Left forelimb (tissue), 1 donor: ENCODE measurements at places on chromosomes 5 and 9.

DNA sequence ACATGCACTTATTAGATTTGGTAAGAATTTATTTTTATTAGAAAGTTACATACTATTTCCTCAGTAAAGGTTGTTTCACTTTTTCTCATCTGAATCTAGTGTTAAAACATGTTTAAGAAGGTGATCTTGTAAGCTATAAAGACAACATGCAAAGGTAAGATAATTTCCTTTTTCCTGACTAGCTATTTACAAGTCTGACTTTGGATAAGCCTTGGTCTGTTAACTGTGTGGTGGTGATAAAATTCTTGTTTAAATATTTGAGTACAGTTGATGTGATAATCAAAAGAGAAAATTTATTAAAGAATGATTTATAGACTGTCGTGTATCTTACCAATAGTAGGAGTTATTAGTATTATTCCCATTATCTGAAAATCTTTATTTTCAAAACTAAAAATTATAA, 36.9 kb upstream of the GPR21 start:
- no peak for DNase-seq

- DNase-seq: no peak
These were observed 22.4 kb downstream of the IL7R start for GRCh38 chr5:35879096-35879495.

DNA sequence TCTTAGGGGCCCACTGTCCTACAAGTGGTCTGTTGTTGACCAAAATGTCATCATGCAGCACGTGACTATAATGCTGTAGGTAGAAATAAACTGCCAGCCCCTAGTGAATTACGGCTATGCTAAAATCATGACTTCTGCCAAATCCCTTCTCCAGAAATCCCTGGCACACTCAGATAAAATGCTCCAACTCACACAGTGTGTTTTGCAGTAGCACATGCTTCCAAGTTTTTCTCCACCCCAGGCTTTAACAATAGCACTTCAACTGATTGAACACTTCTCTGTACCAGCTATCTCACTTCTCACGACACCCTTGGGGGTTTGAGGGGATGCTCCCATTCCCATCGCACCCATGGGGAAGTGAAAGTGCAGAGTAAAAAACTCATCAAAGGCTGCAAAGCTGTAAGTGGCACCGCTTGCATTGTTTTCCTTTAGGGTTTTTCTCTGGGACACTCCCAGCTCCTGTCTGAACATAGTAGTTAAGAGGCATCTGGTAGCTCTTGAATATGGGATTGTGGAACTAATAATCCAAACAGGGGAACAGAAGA, 151.0 kb upstream of the SLC24A2 start:
- no peak for DNase-seq

- no peak for DNase-seq
These were observed 583.5 kb downstream of the ZNF608 start for GRCh38 chr5:124162767-124163532.

DNA sequence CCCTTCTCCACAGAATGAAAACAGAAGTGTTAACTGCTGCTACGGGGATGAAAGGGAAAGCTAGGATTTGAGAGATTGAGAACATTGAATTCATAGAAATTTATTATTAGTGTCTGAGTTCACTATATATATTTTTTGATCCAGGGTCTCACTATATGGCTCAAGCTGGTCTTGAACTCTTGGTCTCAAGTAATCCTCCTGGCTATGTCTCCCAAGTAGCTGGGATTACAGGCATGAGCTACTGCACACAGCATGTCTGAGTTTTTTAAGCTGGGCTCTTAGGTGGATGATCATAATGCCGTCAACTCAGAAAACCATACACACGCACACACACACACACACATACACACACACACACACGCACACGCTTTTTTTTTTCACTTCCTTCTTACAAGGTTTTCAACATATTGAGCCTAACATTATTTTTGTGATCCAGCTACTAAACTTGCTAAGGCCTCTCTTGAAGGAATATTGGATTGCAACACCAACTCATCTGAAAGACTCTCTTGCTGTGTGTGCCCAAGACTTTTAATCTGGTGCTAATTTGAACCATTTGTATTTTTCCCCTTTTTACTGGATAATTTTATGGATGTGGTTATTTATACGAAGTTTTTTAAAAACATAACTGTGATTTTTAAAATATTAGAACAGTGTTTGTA, 1045.4 kb downstream of the DTWD2 start:
- DNase-seq: no peak

- no peak for DNase-seq
These were observed 86.3 kb upstream of the IRX1 start for GRCh38 chr5:3509290-3509689.

DNA sequence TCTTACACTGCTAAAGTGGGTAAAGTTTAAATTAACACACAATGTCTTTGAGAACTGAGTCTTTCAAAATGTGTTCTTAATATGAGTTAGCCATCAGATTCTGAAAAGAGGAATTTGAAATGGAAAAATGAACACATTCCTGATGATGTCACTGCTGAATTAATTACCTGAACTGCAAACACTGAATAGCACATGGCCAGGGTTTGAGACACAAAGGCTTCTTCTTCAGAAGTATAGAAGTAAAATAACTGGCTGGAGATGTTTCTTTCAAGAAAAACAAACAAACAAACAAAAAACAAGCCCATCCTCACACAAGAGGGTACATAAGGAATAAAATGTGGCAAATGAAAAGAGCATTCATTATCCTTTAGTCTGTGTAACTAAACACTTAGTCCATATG, 7.1 kb downstream of the GLIS3 start:
- no peak for DNase-seq

DNA sequence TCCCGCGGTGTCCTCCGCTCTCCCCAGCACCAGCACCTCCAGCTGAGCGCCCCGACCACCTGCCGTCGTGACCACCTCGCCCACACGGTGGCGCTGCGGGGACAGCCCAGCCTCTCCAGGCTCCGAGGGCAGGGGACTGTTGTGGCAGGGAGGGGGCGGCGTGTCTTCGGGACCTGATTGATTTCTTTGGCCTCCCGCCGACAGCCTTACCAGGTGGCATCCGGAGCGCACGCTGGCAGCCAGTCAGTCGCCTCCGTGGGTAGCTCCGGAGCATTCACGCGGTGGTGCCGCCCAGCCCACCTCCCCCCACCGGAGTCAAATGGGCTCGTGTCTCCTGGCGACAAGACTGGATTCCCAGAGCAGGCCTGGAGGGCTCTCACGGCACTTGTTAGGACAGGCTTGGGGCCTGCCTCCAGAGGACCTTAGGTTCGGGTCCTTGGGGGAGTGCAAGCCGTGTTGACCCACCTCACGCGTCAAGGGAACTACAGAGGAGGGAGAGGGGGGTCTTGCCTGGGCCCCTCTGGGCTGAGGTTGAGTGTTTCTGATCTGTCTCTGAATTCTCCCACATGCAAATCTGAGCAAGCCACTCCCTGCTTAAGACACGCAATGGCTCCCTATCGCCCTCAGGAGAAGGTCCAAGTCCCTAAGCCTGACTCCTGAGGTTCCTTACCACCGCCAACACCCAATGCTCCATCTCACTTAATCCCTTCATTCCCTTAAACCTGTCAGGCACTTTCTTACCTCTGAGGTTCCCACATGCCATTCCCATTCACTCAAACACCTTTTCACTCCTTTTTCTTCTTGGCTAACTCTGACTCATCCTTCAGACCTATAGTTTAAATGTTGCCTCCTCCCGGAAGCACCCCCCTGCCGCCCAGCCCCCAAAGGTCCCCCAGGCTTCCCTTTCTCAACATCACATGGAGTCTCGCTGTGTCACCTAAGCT, 51.2 kb upstream of the GGTA1 start:
- DNase-seq: peak; percentile 88

DNA sequence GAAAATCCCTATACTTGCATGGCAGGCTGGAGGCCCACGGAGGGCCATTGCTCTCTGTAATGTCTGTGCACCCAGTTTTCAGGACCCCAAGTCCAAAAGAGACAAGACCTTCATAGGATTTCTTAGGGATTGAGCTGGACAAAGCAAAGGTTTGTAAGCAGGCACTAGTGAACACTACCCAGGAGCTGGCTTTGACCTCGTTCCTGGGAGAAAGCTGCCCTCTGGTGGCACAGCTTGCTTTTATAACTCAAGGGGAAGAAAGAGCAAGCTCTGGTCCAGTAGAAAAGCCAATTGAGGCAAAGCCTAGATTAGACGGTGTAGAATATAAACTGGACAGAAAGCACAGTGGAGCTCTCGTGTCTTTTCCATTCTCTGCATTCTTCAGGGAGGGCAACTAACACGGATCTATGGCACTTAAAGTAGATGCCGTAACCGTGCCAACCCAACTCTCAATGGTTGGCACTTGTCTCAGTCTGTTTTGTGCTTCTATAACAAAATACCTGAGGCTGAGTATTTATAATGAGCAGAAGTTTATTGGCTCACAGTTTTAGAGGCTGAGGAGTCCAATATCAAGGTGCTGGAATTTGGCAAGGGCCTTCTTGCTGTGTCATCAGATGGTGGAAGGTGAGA, 7.9 kb downstream of the GABRP start:
- DNase-seq: no peak

GRCh38 chr9:111158363-111158762, 120.1 kb upstream of the LPAR1 start:
- DNase-seq: no peak

GRCh38 chr5:142106061-142106460, 2.5 kb upstream of the NDFIP1 start:
- DNase-seq: no peak

DNA sequence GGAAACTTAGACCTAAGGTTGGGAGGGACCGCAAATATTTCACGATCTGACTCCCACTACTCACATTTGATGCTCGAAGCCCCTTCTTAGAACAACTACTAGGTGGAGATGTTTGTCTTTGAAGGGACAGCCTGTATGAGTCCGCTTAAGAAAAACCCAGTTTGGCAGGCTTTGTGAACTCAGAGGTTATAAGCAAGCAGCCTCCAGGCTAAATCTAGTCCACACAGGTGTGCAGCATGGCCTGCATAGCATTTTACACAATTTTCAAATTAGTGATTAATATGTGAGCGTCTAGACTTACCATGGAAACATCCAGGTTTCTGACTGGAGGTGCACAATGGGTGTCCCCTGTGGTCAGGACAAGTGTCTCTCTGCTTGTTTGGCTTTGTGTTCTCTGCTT, 127.1 kb downstream of the KIF4B start:
- DNase-seq: no peak

DNA sequence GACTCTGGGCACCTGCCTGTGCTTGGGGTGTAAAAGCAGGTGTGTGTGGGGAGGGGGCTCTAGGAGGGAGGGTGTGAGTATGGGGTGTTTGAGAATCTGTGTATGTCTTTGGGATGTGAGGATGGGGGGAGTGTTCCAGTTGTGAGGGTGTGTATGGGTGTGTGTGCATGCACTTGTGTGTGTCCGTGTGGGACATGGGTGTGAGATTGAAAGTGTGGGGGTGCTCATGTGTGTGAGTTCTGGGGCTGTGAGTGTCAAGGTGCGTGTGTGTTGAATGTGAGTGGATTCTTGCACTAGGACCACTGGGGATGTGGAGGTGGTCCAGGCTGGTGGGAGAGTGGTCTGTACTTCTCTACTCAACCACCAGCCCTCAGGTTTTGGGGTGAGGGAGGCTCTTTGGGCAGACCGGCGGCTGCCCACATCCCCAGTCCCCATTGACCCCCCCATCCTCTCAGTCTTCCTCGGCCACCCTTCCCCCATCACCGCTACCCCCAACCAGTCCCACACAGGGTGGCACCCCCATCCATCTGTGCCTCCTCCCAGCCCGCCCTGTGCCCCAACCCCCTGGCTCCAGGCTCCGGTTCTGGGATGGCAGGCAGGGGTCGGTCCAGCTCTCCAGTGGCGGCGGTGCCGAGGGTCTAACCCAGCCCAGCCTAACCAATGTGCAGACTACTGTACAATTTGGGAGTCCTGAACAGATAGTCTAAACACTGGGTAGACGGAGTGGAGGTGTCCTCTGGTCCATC, 31.5 kb downstream of the GOLGA2 start:
- no peak for DNase-seq

DNA sequence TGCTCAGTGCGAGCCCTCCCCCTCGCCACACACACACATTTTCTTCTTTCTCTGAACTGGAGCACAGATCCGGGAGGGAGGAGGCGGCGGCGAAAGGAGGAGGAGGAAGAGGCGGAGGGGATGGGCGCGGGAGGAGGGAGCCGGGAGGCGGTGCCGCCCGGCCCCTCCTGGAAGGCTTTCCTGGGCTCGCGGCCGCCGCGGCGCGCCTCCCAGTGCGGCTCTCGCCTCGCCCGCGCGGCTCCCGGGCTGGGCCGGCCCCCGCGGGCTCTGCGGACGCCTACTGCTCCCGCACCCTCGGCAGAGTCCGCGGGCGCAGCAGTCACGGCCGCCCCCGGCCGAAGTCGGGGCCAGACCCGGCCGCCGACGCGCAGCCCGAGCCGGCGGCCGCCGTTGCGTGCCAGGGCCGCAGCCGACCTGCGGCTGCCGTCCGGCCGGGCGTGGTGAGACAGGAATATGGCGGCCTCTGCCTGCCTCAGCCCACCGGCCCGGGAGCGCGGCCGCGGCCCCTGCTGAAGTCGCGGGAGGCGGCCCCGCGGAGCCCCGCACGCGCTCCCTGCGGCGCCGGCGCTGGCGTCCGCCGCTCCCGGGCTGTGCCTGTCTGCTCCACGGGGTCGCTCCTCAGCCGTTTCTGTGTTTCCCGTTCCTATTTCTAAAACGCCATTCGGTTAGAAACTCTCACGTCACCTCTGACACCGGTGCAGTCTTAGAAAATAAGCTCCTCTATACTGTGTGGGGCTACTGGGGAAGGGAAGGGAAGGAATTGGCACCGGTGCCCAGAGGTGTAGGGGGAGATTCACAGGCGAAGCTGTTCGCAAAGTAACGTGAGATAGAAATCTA, 500 bp upstream of the GNAQ start:
- DNase-seq: peak; percentile 94

DNA sequence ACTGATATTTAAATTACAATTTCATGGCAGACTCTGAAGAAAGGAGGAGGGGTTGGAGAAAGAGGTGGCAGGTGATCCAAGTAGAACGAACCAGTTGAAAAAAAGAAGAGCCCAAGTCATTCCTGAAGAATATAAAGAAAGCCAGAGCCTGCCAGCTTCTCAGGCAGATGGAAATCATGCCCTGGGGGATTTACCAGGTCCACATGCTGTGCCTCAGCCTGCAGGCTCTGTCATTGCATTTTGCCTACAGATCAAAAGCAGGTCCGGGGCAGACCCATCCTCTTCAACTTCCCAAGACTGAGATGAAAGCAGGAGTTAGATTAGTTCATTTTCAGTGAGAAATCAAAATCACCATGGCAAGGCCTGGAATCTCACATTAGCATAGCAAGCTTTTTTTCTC, 48.5 kb downstream of the GDNF start:
- DNase-seq: no peak

DNA sequence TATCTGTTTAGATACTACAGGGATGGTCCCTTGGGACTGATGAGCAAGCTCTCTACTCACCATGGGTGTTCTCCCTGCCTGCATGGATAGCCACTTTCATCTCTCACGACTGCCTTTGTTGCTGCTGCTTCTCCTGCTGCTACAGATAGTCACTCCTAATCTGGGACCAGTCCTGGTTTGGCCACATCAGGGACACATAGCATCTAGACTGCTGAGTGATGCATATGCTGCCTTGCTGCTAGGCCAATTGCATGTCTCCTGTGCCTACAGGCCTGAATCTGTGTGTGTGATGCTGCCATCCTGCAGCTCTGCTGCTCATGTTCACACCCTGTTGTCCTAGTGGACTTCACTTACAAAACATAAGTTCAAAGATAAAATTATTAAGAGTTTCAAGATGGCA, 297.1 kb downstream of the HCN1 start:
- no peak for DNase-seq
